Muscle of leg (tissue), 16 donors: ENCODE measurements at places on chromosomes 7 and 10. TPM values are rescaled to one million over a fixed set of nuclear protein-coding genes. Genes with fewer than 3 reads are reported as not detected.

DNA sequence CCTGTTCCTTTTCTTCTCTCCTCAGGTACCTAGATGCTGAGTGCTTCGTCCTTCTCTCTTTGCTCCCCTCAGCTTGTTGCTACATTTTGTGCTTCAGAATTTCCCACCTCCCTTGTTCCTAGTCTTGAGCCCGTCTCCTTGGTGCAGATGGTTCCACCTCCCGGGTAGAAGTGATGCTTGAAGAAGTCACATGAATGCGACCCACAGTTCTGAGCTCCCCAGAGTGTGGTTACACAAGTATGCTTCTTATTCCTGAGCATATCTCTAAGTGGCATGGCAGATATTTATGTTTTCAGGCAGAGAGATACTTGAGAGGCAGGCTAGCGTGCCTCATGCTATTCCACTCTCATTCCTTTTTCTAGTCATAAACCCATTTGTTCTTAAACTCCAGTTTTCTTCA, 34.0 kb downstream of the INPP5F start:
- no peak overlapping the region for H3K27ac ChIP-seq
- no peaks in the 10 kb centered on the region for H3K36me3 ChIP-seq
- no peak for DNase-seq
- H3K4me3 ChIP-seq, result no peak overlapping the region

- DNase-seq, result peak; percentile 36
- peak overlapping the region; percentile 68 for H3K4me3 ChIP-seq
- no peaks in the 10 kb centered on the region for H3K36me3 ChIP-seq
- H3K27ac ChIP-seq, result peak overlapping the region; percentile 87
- no peaks in the 10 kb centered on the region for H3K4me1 ChIP-seq
These were observed 639 bp downstream of the TSPAN13 start for GRCh38 chr7:16753932-16754855.

The UPK3BL2 gene
- total RNA-seq, result 2.8 TPM

The OR2A5 gene
- total RNA-seq, result not detected

The ELN gene
- 142 TPM for total RNA-seq

DNA sequence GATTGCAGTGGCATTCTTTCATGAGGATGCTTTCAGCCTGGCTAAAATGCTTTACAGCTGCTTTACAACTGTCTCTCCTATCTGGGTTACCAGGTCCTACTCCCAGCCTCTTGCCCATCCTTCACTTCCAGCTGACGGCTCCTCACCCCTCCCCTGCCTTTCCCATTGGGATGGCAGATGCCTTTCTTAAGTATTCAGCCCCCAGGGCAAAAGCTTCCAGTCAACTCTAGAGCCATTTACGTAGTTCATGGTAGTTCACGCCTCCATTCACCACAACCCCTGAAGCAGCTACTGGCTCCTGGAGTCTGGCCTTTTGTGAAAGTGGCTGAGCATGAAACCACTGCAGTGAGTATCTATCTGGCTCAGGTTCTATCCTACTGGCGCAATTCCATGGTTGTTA, 17.2 kb upstream of the BMPER start:
- no peak for DNase-seq
- H3K27ac ChIP-seq, result no peak overlapping the region
- no peak overlapping the region for H3K4me3 ChIP-seq
- no peaks in the 10 kb centered on the region for H3K27me3 ChIP-seq
- H3K4me1 ChIP-seq, result peaks cover 3% of the 10 kb centered on the region
- no peaks in the 10 kb centered on the region for H3K36me3 ChIP-seq

GRCh38 chr7:155984028-155984580, 171.8 kb upstream of the SHH start:
- DNase-seq, result no peak
- H3K27ac ChIP-seq, result no peak overlapping the region
- no peak overlapping the region for H3K4me3 ChIP-seq
- H3K27me3 ChIP-seq, result peaks cover 9% of the 10 kb centered on the region
- H3K4me1 ChIP-seq, result no peaks in the 10 kb centered on the region
- H3K36me3 ChIP-seq, result no peaks in the 10 kb centered on the region

- H3K27me3 ChIP-seq, result peaks cover 10% of the 10 kb centered on the region
- peaks cover 21% of the 10 kb centered on the region for H3K4me1 ChIP-seq
- peak overlapping the region; percentile 78 for H3K27ac ChIP-seq
- no peak overlapping the region for H3K4me3 ChIP-seq
These were observed 124.5 kb upstream of the RET start for GRCh38 chr10:42952349-42952748.

The MIOS gene
- total RNA-seq, result 32.6 TPM

The RSPH10B2 gene
- 0.71 TPM for total RNA-seq

- H3K27ac ChIP-seq, result no peak overlapping the region
- no peak overlapping the region for H3K4me3 ChIP-seq
- no peak for DNase-seq
- peaks cover 5% of the 10 kb centered on the region for H3K4me1 ChIP-seq
- no peaks in the 10 kb centered on the region for H3K36me3 ChIP-seq
These were observed 122.2 kb upstream of the PRSS58 start for GRCh38 chr7:142380069-142380468.

- no peak overlapping the region for H3K4me3 ChIP-seq
- no peaks in the 10 kb centered on the region for H3K36me3 ChIP-seq
- peaks cover 12% of the 10 kb centered on the region for H3K4me1 ChIP-seq
- DNase-seq, result no peak
- H3K27me3 ChIP-seq, result no peaks in the 10 kb centered on the region
These were observed 252.6 kb upstream of the IGFBP3 start for GRCh38 chr7:46173476-46174195.

The TDRD1 gene
- 0.13 TPM for total RNA-seq

GRCh38 chr7:36273836-36274235, 115.8 kb upstream of the ANLN start:
- H3K36me3 ChIP-seq, result no peaks in the 10 kb centered on the region
- DNase-seq, result no peak
- H3K4me3 ChIP-seq, result no peak overlapping the region
- peaks cover 22% of the 10 kb centered on the region for H3K4me1 ChIP-seq

The OR6B1 gene
- not detected for total RNA-seq

DNA sequence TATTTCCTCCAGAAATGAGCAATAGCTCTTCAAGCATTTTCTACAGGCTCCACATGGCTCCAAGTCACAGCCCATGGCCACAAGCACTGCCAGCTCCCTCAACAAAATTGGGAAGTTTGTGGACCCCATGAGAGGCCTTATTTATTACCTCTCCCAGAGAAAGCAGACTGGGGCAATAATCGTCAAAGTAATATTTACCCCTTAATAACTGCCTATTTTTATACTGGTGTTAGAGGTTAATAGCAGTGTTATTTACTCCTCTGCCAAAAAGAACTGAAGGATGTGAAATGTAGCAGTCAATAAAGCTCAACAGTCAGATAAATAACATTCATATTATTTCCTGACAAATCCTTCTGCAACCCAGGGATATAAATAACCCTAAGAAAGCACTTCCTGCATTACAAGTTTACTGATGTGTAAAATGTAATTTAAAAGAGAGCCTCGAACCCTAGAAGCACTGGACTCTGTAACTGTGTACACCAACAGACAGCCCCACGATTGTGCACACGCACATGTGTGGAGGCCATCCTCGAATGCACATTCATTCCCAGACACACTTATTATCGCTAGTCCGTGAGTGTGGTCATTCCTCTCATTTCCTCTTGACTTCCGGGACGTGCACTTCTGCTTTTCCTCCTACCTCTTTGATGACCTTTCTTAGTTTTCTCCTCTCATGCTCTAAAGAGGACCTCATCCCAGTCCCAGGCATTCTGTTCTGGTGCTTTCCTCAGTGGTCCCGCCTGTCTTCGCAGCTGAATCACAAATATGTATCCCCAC, 157.4 kb downstream of the EVX1 start:
- no peak overlapping the region for H3K27ac ChIP-seq
- no peaks in the 10 kb centered on the region for H3K27me3 ChIP-seq
- peaks cover 5% of the 10 kb centered on the region for H3K4me1 ChIP-seq
- H3K36me3 ChIP-seq, result no peaks in the 10 kb centered on the region
- no peak for DNase-seq
- no peak overlapping the region for H3K4me3 ChIP-seq

GRCh38 chr7:44921607-44922350, 36.4 kb upstream of the PURB start:
- no peaks in the 10 kb centered on the region for H3K4me1 ChIP-seq
- DNase-seq, result peak; percentile 63
- no peak overlapping the region for H3K4me3 ChIP-seq
- H3K36me3 ChIP-seq, result no peaks in the 10 kb centered on the region

The THSD7A gene
- total RNA-seq, result 3.8 TPM

- peaks cover 9% of the 10 kb centered on the region for H3K4me1 ChIP-seq
- H3K36me3 ChIP-seq, result peaks cover 28% of the 10 kb centered on the region
- peaks cover 12% of the 10 kb centered on the region for H3K27me3 ChIP-seq
These were observed 20.0 kb downstream of the IMPDH1 start for GRCh38 chr7:128389618-128390329.

The IFIT1B gene
- total RNA-seq, result 1.1 TPM

The PPP1R9A gene
- total RNA-seq, result 45.0 TPM

The MYOF gene
- 37.6 TPM for total RNA-seq

The TACR2 gene
- total RNA-seq, result 0.13 TPM

GRCh38 chr7:2214636-2215035, 18.1 kb downstream of the MAD1L1 start:
- H3K27me3 ChIP-seq, result no peaks in the 10 kb centered on the region
- no peak for DNase-seq
- H3K27ac ChIP-seq, result no peak overlapping the region
- no peak overlapping the region for H3K4me3 ChIP-seq

DNA sequence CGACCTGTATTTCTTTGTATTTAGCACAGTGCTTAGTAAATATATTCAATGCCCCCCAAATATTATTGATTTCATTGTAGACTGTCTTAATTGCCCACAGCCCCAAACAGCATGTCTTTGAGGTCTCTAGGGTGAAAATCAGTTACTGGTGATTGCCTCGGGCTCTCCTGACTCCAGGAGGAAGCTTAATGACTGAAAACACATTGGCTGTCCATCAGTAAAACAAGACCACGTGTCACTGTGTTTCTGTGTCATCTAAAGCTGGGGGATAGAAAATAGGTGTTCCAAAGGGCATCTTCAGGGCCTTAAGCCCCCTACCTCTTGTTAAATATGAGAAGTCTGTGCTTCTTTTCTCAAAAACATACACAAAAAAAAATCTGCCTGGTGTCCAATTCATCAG, 67.9 kb downstream of the CACNA2D1 start:
- no peak overlapping the region for H3K27ac ChIP-seq
- H3K4me3 ChIP-seq, result no peak overlapping the region
- no peaks in the 10 kb centered on the region for H3K36me3 ChIP-seq
- H3K4me1 ChIP-seq, result no peaks in the 10 kb centered on the region

- H3K27ac ChIP-seq, result no peak overlapping the region
- no peak for DNase-seq
- H3K4me1 ChIP-seq, result no peaks in the 10 kb centered on the region
- H3K4me3 ChIP-seq, result no peak overlapping the region
These were observed 96.1 kb downstream of the TPST1 start for GRCh38 chr7:66301249-66301648.

The IFIT2 gene
- 6.4 TPM for total RNA-seq

DNA sequence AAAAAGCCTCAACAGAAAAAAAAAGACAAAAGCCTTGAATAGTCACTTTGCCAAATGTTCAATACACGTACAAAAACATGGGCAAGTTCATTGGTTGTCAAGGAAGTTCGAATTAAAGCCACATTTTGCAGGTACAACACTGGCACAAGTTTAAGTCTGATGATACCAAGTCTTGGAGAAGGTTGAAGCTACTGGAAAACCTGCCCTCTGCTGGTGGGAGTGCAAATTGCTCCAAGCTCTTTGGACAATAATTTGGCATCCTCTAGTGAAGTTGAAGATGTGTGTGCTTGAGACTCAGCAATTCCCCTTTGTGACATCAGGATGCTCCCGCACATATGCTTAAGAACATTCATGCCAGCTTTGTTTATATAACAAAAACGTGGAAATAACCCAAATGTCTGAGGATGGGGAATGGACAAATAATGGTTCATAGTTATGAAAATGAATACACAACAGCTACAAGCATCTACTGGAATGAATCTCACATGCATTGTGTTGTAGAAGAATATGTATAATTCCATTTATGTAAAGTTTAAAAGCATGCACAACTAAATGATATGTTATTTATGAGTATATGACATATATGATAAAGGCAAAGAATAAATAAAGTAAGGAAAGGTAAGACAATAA, 120.0 kb upstream of the PLPP4 start:
- peaks cover 2% of the 10 kb centered on the region for H3K27me3 ChIP-seq
- peak; percentile 38 for DNase-seq
- no peak overlapping the region for H3K4me3 ChIP-seq
- no peaks in the 10 kb centered on the region for H3K36me3 ChIP-seq

DNA sequence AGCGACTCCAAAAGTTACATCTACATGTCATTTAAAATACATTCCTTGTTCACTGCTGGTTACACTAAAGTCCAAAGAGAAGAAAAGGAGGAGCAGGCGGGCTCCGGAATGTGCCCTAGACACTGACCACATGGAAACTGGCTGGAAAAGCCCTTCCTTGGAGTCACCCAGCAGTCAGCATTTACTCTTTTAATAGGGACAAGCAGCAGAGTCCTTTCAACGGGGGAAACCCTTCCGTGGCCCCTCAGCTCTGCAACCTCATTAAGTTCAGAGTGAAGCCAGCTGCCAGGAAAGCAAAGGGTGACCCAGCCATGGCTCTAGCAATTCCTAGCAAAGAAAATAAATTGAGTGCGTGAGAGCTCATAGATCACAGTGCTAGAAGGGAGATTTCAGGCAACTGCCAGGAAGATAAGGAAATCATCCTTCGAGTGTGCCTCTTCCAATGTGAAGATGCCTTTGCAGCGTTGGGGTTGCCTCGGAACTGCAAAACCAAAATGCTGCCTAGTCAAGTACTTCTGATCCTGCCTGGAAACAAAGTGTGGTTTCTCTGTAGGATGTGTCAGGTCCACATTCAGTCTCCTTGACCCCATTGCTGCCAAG, 101.6 kb downstream of the SORBS1 start:
- peak overlapping the region; percentile 80 for H3K27ac ChIP-seq
- H3K4me1 ChIP-seq, result peaks cover 21% of the 10 kb centered on the region
- no peak overlapping the region for H3K4me3 ChIP-seq
- no peaks in the 10 kb centered on the region for H3K36me3 ChIP-seq

- H3K27ac ChIP-seq, result no peak overlapping the region
- no peak for DNase-seq
- no peaks in the 10 kb centered on the region for H3K27me3 ChIP-seq
- no peak overlapping the region for H3K4me3 ChIP-seq
- no peaks in the 10 kb centered on the region for H3K36me3 ChIP-seq
These were observed 21.0 kb upstream of the EEPD1 start for GRCh38 chr7:36132012-36132411.

GRCh38 chr10:130261306-130261705, 125.1 kb downstream of the GLRX3 start:
- no peaks in the 10 kb centered on the region for H3K4me1 ChIP-seq
- H3K4me3 ChIP-seq, result no peak overlapping the region
- H3K27me3 ChIP-seq, result peaks cover 6% of the 10 kb centered on the region
- no peak for DNase-seq
- H3K36me3 ChIP-seq, result no peaks in the 10 kb centered on the region
- no peak overlapping the region for H3K27ac ChIP-seq

The SEMA3C gene
- 270 TPM for total RNA-seq

The AEBP1 gene
- total RNA-seq, result 74.0 TPM

DNA sequence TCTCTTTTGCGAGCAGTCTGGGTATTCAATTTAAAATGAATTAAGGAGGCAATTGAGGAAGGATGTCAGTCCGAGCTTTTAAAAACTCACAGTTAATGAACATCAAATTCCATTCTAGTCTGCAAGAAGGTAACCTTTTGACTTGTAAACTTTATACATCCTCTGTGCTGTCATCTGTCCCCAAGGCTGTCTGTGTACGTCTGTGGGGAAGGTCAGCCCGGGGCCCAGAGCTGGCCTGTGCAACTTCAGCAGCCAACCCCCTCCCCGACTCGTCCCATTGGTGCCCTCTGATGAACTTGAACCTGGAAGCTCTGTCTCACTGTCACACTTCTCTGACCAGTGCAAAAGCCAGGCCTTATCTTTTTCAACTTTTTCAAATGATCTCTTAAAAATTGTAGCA, 80.3 kb downstream of the CCDC3 start:
- no peak overlapping the region for H3K4me3 ChIP-seq
- H3K27ac ChIP-seq, result no peak overlapping the region
- no peaks in the 10 kb centered on the region for H3K27me3 ChIP-seq
- no peak for DNase-seq
- H3K36me3 ChIP-seq, result no peaks in the 10 kb centered on the region
- H3K4me1 ChIP-seq, result peaks cover 5% of the 10 kb centered on the region
